ENCODE measurements at places on chromosomes 3 and 15. TPM values are rescaled to one million over a fixed set of nuclear protein-coding genes. Genes with fewer than 3 reads are reported as not detected.

Gene TGM5
- 0.15 TPM for total RNA-seq

Gene CCR3
- not detected for total RNA-seq

Gene ARHGAP31
- 29.9 TPM for total RNA-seq

Gene POLQ
- total RNA-seq, result 0.41 TPM

Gene EPHA3
- total RNA-seq, result 5.4 TPM

Gene GPR160
- total RNA-seq, result 0.75 TPM

Gene SLC28A1
- 0.12 TPM for total RNA-seq

Gene TMCC1
- 21.7 TPM for total RNA-seq

Gene FBXO22
- 10.2 TPM for total RNA-seq

Gene LMAN1L
- total RNA-seq, result 13.8 TPM

Gene SEMA4B
- 22.1 TPM for total RNA-seq

Gene PCBP4
- 73.8 TPM for total RNA-seq

Gene C3orf20
- total RNA-seq, result not detected

Gene LRRFIP2
- 82.3 TPM for total RNA-seq

Gene ADPRH
- total RNA-seq, result 7.5 TPM

Gene PLCD1
- total RNA-seq, result 15.5 TPM

Gene CLCN2
- 1.3 TPM for total RNA-seq

Gene SLC9C1
- total RNA-seq, result 1.3 TPM

Gene AGTR1
- 35.2 TPM for total RNA-seq

Gene CKMT1A
- 3.3 TPM for total RNA-seq

Gene ZBTB47
- total RNA-seq, result 129 TPM

Gene ZNF660
- 0.67 TPM for total RNA-seq

Gene CACNA1D
- total RNA-seq, result 9.6 TPM

Gene PPP1R14D
- not detected for total RNA-seq

Gene TMEM266
- not detected for total RNA-seq

Gene ABHD5
- 20.2 TPM for total RNA-seq

Gene CBLB
- total RNA-seq, result 24.6 TPM

Gene SLC22A13
- not detected for total RNA-seq

Gene FBLN2
- total RNA-seq, result 185 TPM

Gene GPR87
- total RNA-seq, result not detected

Gene ADAMTS7
- total RNA-seq, result 20.8 TPM

Gene GOLGA6L6
- not detected for total RNA-seq

Gene STRC
- not detected for total RNA-seq

Gene LDHAL6B
- total RNA-seq, result not detected

Gene DNAH1
- total RNA-seq, result 2.5 TPM

Gene HES1
- 43.6 TPM for total RNA-seq

Gene CAMP
- total RNA-seq, result not detected

Gene HYKK
- 6.1 TPM for total RNA-seq

Gene SATB1
- total RNA-seq, result 45.2 TPM

Gene ENTPD3
- total RNA-seq, result 0.59 TPM

Gene IGDCC3
- not detected for total RNA-seq

Gene PLS1
- total RNA-seq, result 0.96 TPM

Gene ZNF774
- total RNA-seq, result 3.7 TPM

Gene SLC6A1
- 4.1 TPM for total RNA-seq

Gene LRRC49
- total RNA-seq, result 35.3 TPM

Gene TERB2
- not detected for total RNA-seq

Gene ALPK3
- total RNA-seq, result 99.0 TPM

Gene LRTM1
- total RNA-seq, result not detected

Gene MON1A
- total RNA-seq, result 8.4 TPM

Gene SUSD5
- total RNA-seq, result 1.7 TPM

Gene CEP70
- 24.3 TPM for total RNA-seq

Gene C3orf22
- total RNA-seq, result not detected

Gene MUSTN1
- 43.8 TPM for total RNA-seq
